Renal cortex interstitium (tissue), 15 donors: ENCODE measurements at places on chromosomes 6 and 20. TPM values are rescaled to one million over a fixed set of nuclear protein-coding genes. Genes with fewer than 3 reads are reported as not detected.

DNA sequence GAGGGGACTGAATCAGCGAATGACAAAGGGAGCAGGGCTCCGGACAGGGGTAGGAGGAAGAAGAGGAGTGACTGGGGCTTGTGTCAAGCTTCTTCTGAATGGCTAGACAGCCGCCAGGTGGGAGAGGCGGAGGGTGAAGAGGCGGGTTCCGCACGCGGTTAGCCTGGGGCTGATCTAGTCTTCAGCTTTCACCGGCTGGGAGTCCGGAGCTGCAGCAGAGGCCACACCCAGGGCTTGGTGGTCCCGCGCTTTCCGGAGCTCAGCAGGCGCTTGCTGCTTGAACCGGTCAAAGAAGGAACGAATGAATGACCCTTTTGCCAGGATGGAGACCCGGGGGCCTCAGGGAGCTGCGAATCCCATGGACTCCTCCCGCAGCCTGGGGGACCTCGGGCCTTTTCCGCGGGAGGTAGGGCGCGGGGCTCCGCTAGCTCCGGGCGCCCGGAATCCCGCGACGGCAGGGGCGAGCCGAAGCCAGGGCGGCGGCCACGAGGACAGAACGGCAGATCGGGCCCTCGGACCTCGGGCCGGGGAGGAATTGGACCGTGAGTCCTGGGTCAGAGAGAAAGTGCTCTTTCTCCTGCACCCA is at the start of gene C6orf141:
Gene C6orf141, plus strand, starts transcription at position 177 of the 586 bp plus-strand sequence. Its CDS starts 125 bp downstream, at position 302.
- DNase-seq, result no peak

DNA sequence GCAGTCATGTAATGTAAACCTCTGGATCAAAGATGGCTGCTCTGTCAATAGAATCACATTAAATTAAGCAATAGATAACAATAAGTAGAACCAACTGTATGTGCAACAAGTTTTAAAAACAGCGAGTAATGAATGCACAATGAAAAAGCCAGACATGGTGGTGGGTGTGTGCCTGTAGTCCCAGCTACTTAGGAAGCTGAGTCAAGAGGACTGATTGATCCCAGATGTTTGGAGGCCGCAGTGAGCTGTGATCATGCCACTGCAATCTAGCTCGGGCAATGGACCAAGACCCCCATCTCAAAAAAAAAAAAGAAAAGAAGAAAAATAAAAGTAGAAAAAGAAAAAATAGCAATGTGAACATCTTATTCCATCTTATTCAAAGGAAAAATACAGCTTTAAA is 558.7 kb upstream of the MMS22L start:
- no peak for DNase-seq

DNA sequence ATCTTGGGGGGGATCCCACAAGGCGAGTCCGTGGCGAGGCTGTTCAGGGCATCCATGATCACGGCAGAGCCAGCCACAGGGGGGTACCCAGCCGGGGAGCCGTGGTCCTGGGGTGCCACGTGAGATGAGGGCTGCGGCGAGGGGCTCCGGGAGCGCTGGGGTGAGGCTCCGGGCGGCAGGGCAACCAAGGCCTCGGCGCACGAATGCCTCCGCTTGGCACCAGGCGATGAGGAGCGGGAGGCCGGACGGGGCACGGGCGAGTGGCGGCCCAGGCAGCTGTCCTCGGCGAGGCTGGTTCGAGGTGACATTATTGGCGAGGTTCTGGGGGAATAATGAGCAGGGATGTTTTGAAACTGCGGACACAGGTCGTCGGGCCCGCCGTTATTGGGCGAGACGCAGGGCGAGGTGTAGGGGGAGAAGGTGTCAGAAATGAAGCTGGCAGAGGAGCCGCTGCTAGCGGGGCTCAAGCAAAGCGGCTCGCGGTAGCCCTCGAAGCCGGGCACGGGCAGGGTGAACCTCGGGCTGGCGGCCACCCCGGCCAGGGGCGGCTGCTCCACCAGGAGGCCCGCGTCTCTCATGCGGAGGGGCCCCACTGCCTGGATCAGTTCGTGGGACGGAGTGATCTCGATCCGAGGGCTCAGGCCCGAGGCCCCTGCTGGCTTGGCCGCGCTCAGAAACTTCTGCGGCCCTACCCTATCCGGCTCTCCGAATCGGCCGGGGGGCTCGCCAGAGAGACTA is 19.1 kb downstream of the NFATC2 start:
- no peak for DNase-seq

DNA sequence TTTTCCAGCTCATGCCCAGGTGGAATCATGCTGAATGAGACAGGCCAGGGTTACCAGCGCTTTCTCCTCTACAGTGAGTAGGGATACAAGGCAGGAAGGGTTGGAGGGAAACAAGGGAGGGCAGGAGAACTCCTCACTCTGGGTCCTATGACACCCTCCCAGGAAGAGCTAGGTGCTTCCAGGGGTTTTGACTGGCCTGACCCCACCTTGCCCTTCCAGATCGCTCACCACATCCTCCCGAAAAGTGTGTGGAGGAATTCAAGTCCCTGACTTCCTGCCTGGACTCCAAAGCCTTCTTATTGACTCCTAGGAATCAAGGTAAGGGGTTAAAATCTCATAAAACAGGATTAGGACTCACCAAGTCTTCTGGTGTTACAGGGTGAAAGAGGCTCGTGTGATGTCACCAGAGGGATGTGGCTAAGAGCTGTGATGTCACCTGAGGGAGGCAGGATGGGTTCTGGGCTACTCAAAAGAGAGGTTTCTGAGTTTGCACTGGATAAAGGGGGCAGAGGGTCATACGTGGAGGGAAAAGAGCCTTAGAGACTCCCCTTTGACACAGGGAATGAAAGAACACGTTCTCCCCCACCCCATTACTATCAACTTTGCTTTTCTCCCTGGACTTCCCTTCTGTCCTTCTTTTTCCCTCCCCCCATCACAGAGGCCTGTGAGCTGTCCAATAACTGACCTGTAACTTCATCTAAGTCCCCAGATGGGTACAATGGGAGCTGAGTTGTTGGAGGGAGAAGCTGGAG is 1.9 kb downstream of the APOM start:
- no peak for DNase-seq

The ADGRF5 gene
- polyA plus RNA-seq, result 24.9 TPM

GRCh38 chr6:104603108-104603745 is 256.5 kb downstream of the HACE1 start:
- DNase-seq, result no peak

DNA sequence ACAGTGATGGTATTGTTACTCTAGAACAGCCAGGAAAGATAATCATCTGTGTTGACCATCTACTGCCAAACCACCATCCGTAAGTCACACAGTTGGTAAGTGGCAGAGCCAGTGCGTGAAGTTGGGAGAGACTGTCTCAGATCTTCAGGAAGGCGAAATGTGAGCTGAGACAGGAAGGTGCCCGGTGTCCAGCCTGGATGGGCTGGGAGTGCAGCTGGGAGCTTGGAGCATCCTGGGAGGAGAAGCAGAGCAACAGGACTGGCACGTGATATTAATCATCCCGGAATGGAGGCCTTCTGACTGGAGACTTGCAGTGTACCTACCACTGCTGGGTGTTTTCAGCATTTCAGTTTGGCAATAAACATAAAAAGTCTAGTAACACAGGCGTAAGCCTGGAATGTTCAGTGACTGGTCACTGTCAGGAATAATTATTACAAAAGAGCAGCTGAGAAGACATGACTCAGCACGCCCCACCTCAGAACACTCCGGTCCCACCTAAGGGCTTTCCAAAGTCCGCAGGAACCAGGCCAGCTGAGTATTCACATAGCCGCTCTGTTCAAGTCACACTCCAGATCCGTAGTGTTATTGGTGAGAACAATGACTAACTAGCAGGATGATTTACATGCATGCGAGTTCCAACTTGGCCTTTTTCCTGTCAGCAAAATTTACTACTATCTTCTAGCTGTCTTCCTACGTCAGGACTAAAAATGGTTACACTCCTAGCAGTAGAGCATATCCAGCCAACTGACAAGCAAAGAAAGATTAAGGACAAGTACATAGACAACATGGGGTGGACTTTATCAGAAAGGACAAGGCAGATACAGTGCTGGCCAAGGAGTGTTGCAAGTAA is 45.1 kb upstream of the PNRC1 start:
- DNase-seq, result peak; percentile 48

DNA sequence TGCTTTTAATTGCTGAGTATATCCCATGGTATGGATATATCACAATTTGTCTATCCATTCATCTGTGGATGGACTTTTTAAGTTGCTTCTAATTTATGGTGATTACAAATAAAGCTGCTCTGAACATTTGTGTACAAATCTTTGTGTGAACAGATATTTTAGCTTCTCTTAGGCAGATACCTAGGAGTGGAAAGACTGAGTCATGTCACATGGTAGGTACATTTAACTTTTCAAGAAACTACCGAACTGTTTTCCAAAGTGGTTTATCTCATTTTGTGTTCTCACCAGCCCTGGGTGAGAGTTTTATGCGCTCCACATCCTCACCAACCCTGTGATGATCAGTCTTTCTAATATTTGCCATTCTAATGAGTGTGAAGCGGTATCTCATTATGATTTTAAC is 31.0 kb upstream of the ZNFX1 start:
- DNase-seq, result no peak

GRCh38 chr6:28506807-28507475 is 8.7 kb downstream of the GPX6 start:
- DNase-seq, result no peak

DNA sequence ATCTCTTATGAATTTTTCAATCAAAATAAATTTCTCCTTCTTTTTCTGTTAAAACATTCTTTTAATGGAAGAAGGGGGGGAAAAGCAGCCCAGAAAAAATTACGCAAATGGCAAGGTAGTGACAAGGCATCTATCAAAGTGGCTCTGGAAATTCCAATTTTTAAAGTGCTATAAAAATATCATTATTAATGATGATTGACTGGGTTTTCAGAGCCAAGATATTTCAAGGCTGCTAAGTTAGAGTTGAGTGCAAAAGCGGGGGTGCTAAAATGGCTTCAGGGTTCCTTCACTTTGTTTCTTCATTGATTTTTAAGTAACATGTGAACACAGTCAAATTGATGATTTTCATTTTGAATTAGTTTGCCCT is 171.6 kb upstream of the CITED2 start:
- DNase-seq, result no peak

GRCh38 chr6:13767121-13767808 is 47.1 kb downstream of the MCUR1 start:
- DNase-seq, result peak; percentile 31

The GPX5 gene
- not detected for polyA plus RNA-seq
